NCI-H2171 (cell line): ENCODE measurements at places on chromosomes 5 and 9.

DNA sequence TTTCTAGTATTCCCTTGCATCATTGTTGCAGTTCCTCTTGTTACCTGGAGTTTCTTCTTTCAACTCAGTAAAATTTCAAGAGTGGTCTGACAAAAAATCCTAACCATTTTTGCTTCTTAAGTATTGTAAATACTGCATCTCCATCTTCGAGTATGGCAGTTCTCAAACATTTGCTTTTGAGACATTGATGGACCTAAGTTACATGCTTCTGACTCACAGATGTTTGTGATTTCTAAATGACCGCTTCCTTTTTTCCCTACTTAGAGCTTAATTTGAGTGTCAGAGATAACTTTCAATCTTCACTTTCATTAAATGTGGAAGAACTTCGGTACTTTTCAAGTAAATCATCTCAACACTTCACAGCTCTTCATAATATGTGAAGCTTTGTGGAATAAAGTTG, 4.2 kb downstream of the UHRF2 start:
- DNase-seq = no peak

- DNase-seq = no peak
Measured at GRCh38 chr9:35960039-35960655, 2.2 kb upstream of the OR2S2 start.

GRCh38 chr9:88026118-88026479, 51.8 kb upstream of the CDK20 start:
- DNase-seq = no peak

DNA sequence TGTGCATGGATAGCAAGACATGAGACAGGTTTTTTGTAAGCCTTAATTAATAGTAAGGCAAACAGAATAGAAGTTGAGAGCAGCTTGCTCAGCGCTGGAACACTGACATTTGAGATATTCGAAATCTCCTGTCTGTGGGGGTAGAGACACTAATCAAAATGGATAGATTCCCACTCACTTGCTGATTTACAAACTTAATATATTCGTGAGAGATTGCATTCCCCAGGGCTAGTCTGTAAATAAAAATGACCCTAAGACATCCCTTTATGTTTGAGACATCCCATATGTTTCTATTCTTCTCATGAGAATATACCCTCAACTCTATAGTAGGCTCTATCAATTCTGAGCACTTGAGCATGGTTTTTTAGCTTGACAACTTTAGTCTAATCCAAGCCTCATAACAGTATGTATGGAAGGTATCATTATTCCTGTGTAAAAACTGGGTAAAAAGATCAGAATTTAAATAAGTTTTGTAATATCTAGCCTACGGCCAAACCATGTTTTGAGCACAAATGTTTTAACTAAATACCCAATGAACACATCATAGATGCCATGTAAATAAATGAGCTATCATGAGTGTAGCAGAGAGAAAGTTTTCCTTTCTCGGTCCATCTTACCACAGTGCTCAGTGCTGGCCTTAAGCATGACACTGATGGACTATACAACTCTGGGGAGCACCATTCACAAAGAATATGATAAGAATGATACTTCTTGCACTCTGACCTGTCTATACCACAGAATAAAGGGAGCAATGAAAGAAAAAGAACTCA, 609.2 kb downstream of the PSAT1 start:
- no peak for DNase-seq

DNA sequence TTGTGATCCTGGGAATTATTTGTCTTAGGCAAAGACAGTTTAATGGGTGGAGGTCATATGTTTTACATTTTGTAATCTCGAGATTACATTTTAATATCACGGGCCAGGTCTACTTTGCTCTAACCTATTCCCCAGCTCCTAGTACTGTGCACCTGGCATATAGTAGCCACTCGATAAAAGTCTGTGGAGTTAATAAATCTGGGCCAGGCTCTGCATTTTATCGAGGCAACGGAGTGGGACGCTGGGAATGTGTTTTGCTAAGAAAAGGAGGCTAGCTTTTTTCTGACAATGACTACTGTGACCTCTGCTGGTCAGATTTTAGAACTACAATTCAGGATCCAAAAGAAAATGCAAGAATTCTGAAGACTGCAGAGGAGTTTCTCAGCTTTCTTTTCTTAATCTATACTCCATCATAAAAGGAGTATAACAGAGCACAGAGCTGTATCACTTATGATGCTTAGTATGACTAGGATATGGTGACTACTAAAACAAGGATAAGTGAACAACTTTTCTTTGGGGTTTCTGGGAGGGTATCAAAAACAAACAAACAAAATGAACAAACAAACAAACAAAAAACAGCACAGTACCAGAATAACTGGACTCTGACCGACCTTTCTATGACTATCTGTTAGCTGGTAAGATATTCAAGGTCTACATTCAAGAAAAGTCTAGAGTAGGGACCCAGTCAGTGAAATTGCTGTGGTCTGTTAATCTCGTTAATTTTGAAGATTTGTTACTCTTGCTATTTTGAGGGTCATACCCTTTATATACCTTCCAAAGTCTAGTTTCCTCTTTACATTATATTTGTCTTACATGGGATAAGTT, 46.1 kb upstream of the CER1 start:
- no peak for DNase-seq

DNA sequence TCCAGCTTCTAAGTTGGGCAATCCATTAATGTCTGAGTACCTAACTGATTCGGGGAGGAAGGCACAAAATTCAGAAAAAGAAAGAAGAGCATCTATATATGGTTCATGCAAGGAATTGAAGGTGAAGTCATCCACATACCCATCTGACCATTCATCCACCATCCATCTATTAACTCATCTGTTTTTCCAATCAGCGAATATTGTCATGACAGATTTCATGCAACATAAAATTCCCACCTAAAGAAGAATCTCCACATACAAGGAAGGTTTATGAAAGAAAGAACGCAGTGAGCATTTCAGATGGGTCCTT, 164.7 kb downstream of the GRIA1 start:
- no peak for DNase-seq

DNA sequence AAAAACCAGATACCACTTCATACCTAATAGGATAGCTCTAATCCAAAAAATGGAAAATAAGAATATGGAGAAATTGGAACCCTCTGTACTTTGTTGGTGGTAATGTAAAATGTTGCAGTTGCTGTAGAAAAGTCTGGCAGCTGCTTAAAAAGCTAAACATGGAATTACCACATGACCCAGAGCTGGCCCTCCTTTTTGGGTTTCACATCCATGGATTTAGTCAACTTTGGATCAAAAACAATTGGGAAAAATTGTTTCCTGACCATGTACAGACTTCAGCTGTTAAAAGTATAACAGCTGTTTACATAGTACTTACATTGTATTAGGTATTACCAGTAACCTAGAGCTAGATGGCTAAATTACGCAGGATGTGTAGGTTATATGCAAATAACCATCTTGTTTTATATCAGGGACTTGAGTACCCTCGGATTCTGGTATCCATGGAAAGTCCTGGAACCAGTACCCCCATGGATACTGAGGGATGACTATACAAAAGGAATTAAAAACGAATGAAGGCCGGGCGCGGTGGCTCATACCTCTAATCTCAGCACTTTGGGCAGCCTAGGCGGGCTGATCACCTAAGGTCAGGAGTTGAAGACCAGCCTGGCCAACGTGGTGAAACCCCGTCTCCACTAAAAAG, 15.8 kb downstream of the DNAJA1 start:
- DNase-seq = no peak

DNA sequence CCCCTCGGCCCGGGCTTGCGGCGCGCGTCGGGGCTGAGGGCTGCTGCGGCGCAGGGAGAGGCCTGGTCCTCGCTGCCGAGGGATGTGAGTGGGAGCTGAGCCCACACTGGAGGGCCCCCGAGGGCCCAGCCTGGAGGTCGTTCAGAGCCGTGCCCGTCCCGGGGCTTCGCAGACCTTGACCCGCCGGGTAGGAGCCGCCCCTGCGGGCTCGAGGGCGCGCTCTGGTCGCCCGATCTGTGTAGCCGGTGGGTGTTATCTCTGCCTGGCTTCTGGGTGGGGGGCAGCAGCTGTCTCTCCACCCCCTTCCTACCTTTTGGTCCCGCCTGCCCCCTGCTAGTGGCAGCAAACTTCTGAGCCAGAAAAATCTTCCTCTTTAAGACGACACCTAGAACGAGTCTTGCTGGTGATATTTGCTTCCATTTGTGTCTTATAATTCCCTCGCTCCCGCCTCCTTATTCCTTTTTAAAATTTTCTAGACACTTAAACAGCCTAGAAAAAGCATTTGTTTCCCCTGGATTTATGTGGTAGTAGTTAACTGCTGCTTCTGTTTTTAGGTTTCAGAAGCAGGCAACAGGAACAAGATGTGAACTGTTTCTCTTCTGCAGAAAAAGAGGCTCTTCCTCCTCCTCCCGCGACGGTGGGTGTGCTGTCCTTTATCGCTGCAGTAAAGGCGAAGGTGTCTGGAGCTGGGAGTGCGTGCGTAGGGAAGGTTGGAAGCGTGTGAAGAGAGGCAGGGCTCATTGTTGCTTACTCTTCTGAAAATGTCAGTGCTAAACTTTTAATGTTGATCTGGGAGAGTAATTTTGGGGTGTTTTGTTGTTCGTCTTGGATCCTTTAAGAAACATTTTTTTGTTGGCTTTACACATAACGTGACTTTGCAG, 554 bp downstream of the JAK2 start:
- no peak for DNase-seq

- DNase-seq = no peak
Measured at GRCh38 chr5:131252824-131253171, 11.1 kb upstream of the CDC42SE2 start.

DNA sequence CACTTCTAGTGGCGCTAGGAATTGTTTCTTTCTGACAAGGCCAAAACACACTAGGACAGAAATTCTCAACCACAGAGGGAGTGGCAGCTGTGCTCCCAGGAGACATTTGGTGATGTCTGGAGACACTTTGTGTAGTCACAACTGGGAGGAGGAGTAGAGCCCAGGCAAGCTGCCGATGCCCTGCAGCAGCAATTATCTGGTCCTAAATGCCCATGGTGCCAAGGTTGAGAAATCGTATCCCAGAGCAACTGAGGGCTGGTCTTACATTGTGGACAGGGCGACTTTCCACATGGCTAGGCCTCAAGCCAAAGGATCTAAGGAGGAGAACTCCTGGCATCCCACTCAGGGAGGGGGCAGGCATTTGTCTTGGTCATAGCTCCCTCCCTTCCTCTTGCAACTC, 259.9 kb downstream of the GADD45G start:
- no peak for DNase-seq

DNA sequence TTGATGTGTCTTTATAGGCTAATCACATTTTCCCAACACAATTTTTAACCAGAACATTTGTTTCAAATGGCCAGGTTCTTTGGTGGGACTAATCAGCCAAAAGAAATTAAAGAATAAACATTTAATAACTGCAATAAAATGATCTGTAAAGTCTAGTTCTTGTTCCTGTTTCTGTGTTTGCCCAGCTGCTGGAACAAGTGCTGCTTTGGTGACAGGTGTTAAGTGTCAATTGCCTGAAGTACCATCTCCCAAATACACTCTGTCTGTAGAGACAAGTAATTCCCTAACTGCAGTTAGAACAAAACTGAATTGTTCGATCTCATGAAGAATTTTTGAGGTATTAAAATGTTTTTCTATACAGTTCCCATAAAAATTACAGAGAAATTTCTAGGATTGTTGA, 402.3 kb upstream of the CHD1 start:
- no peak for DNase-seq
